ENCODE measurements at places on chromosomes 3 and 15.
A peak's percentile ranks its signal among the peaks of the same experiment; 100 is the strongest.

DNA sequence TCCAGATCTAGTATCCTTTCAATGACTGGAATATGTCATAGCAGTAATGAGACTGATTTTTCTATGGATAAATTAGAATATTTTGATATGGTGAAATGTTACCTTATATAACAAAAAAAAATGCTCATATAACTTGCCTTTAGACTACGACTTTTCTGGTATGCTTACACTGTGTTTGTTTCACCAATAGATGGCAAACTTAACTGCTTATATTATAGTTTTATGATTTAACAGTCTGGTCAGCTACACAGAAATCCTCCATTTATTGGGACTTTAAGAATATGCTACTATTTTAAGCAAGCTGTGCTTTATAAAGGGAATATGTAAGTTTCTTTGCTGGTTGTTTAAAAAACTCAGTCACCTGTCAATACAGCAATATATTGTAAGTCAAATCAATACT, 205.6 kb downstream of the VGLL3 start:
- peak; percentile 33 for DNase-seq

- no peak for DNase-seq
These were observed 38.1 kb upstream of the NMNAT3 start for GRCh38 chr3:139715743-139716360.

- DNase-seq, result no peak
These were observed 132.7 kb downstream of the EEFSEC start for GRCh38 chr3:128285967-128286321.

DNA sequence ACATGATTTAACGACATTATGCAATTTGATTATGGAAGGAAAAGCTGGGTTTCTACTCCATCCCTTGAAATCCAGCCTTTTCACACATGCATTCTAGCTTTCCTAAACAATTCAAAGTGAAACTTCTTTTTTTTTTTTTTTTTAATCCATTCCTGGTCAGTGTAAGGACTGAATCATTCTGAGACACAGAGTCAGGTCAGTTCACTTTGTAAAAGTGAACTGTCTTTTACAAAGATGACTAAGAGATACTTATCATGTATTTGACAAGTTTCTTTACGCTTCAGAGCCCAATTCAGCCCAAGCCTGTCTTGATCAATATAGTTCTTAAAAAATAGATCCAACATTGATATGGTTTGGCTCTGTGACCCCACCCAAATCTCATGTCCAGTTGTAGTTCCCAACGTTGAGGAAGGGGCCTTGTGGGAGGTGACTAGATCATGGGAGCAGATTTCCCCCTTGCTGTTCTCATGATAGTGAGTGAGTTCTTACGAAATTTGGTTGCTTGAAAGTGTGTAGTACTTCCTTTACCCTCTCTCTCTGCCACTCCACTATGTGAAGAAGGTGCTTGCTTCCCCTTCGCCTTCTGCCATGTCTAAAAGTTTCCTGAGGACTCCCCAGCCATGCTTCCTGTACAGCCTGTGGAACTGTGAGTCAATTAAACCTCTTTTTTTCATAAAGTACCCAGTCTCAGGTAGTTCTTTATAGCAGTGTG, 345.6 kb upstream of the THBS1 start:
- DNase-seq, result peak; percentile 4

GRCh38 chr3:156952011-156952410, 125.9 kb downstream of the LEKR1 start:
- no peak for DNase-seq

DNA sequence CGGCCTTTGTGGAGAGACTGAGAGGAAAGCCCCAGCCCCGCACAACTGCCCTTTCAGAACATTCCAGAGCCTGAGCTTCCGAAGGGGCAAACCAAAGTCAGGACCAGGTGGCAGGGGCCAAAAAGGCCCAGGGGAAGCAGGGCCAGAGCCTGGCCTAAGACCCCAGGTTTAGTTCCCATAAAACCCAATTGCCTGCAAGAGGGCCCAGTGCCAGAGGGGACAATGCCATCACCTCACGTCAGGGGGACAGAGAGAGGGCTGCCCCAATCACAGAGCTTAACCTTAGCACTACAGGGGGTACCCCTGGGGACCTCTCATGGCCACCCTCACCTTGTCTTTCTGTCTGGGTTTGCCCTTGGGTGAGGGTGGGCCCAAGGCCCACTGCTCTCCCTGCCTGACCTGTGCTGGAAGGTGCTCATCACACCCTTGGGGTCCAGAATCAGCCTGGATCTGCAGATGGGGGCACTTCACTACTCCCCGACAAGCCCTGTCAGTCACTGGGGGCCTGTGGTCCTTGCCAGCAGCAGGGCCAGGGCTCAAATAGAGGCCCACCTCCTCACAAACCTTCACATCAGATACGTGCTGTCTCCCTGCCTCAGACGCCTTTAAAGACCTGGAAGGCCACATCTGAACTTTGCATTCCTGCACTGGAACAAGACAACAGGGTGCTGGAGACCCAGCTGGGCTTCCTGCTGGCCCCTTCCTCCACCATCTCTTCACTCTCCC, 3.8 kb downstream of the CALML4 start:
- no peak for DNase-seq

DNA sequence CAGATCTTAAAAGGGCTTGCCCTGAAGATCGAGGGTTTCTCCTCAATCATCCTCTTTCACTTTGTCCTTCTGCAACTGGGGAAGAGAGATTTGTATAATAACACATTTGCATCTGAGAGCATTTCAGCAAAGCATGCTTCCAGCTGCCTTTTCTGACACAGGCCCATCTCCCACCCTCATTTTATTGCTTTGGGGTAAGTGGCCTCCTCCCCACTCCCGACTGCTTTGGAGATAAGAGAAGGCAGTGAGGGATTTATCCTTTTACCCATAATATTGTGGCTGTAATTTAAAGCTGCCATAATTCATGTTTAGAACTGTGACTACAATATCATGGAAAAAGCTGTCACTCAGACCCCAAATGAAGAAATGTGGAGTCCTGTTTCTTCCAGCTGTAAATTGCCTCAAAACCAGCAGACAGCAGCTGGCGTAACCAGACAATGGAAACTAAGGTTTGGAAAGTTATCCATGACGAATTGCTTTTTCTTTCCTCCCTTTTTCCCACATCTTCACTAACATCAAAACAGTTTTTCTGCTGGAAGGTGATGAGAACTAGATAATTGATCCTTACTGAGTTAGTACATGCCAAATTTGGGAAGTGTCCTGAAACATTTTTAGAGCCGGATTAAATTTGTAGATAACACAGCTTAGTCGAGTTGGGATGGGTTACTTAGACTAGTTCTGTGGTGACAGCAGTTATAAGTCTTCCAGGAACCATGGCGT, 104.2 kb upstream of the PFN2 start:
- no peak for DNase-seq

GRCh38 chr3:4162096-4162495, 141.1 kb upstream of the SETMAR start:
- DNase-seq, result no peak

GRCh38 chr15:99029341-99030144, 22.0 kb upstream of the PGPEP1L start:
- no peak for DNase-seq

GRCh38 chr3:187497052-187497451, 128.9 kb downstream of the RTP4 start:
- DNase-seq, result no peak

DNA sequence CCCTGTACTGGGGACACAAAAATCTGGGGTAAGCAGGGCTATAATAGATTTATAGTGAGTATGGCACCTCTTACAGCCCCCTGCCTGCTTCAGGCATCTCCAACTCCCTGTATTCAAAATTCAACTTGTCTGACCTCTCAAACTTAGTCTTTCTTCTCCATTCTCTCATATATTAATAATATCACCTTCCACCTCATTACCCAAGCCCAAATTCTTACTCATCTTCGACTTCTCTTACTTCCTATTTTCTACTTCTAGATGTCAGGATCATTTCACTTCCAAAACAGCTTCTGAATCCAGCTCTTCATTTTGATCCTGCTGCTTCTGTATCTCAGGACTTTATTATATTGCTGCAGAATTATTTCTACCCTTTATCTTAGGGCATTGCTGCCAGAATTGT, 290.7 kb downstream of the CHST2 start:
- no peak for DNase-seq

- DNase-seq, result no peak
These were observed 1.5 kb downstream of the TCAIM start for GRCh38 chr3:44340058-44340395.

- no peak for DNase-seq
These were observed 6.8 kb upstream of the RHO start for GRCh38 chr3:129521611-129522010.

GRCh38 chr15:63052077-63052841, 9.7 kb downstream of the TPM1 start:
- DNase-seq, result no peak

DNA sequence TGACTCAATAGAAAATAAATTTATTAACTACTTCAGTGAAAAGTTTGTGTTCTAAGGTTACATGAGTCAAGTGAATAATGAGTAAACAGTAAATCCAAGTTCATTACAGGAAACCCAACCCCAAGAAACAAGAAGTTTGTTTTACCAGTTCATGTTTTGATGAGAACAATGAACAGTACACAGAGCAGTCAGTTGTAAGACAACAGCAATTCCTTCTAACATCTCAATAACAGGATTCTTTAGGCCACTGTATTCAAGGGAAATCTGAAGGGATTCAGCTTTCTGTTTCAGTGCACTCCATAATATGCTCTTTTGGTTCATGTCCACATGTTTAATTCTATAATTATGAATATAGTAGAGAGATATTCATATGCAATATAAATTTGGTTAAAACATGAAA, 18.4 kb downstream of the ATR start:
- DNase-seq, result no peak

- no peak for DNase-seq
These were observed 52.7 kb downstream of the MB21D2 start for GRCh38 chr3:192864941-192865340.

- no peak for DNase-seq
These were observed 32.0 kb upstream of the RAF1 start for GRCh38 chr3:12695916-12696315.

DNA sequence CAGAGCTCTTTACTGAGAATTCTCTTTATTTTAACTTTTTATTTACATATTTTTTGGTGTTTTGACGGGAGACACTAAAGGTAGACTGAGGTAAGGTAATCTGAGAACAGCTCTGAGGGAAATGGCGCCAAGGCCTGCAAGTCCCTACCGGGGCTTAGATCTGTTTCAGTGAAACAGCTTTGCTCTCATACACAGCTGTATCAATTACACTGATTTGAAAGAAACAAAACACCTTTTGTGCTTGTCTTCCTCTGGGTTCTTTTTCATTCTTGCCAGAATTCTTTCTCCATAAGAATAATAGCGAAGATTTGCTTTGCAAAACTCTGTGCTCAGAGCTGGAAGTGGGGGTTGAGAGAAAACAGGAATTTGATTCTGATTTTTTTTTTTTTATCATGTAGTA, 79.5 kb upstream of the PEX5L start:
- DNase-seq, result no peak

DNA sequence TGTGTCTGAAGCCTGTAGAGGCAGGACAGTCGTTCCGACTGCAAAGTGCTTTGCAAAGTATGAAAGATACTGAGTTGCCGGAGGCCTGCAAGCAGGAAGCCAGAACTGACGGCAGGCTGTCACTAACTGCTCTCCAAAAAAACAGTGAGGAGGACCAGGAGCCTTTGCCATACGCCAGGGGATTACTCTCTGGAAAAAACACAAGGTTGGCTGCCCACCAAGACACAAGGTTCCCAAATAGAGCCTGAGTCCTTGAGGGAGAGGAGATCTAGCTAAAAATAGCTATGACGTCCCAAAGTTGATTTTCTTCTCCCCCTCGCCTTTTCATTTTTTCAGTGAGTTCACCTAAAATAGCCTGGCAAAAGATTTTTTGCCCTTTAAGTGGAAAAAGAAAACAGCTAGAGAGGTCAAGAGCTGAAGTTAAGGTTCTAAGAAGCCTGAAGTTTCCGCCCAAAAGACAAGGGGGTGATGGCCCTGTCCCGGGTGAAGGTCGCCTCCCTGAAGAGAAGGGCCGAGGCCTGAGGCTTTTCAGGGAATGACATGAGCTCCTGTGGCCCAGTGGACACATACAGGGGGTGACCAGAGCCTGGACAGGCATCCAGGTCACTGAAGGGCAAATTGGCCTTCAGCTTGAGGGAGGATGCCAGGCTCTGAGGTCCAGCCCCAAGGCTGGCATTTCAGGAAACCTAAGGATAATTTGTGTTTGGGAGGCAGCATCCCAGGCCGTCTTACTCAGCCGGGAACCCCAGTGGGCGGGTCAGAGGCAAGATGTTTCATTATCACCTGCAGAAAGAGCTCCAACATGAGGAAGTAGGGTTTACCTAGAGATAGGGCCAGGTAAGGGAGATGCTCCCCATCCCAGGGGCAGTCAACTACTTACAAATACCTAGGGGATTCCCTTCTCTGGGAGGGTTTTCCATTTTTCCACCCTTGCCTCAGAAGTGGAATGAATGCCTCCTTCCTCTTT, 44.9 kb upstream of the DGKG start:
- no peak for DNase-seq

DNA sequence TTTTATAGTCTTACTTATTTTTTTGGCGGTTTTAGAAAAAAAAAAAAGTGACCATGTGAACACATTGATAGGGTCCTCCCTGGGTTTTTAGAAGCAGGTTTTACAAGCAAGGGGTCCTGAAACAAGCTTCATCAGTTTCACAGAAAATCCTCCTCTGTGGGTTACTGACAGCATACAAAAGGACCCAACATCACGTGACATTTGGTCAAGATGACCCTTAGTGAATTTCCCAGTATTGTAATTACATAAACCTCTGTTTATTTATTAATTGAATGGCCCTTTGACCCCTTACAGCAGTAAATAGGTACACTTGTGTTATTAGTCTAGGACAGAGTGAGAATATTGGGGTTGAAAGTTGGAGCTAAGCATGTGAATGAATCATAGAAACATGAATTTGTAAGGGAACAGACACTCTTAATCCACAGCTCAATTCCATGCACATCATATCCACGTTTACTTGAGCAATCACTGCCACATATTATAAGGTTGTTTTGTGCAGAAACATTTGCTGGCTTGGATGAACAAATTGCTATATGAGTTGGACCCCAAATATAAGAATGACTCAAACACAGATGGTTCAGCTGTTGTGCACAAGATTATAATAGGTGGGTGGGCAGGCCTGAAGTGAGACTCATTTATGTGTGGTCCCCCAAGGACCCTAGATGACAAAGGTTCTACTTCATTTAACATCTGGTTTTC, 137.5 kb downstream of the ZNF385D start:
- DNase-seq, result no peak

GRCh38 chr15:74193299-74193718, 9.3 kb downstream of the STRA6 start:
- peak; percentile 69 for DNase-seq

GRCh38 chr3:168582503-168582902, 486.8 kb upstream of the GOLIM4 start:
- DNase-seq, result no peak

All from RKO (cell line).